ENCODE measurements at places on chromosomes 3 and 15. TPM values are rescaled to one million over a fixed set of nuclear protein-coding genes. Genes with fewer than 3 reads are reported as not detected.

- no peak overlapping the region for H3K4me3 ChIP-seq
- no peaks in the 10 kb centered on the region for H3K27me3 ChIP-seq
- no peaks in the 10 kb centered on the region for H3K4me1 ChIP-seq
- H3K27ac ChIP-seq, result no peak overlapping the region
Observed at GRCh38 chr15:66957431-66957720, 108.0 kb upstream of the SMAD3 start.

DNA sequence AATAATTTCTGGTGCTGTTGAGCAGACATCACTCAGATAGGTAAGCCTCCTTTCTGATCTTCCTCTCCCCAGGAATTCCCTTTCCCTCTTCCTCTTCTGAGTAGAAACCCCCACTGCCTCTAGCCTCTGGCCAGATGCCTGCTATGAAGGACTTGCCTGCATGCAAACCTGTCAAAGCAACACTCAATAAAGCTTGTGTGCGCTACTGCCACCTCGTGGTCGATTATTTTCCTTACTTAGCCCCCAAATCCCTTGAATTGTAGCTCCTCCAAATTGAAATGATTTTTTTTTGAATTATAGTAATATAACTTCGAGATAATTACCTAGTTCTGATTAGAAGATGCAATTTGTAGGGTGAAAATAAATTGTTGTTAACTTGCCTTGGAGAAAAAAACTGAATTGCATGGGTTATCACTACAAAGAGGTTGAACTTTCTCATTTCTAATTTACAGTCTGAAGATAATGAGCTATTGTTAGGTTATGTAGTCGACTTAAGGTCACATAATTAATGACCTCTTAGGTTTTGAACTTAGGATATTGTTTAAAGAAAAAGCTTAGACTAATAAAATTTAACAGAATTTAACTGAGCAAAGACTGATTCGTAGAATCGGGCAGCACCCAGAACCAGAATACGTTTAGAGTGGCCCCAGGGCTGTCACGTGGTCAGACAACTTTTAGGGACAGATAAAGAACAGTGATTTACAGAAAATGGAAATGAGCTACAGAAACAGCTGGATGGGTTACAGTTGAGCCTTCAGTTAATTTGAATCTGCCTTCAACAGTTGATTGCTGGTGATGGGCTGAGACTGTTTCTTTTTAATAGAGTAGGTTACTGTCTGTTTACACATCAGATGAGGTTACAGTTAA is 269.3 kb downstream of the ARPP21 start:
- no peaks in the 10 kb centered on the region for H3K36me3 ChIP-seq
- H3K27me3 ChIP-seq, result no peaks in the 10 kb centered on the region
- H3K4me1 ChIP-seq, result no peaks in the 10 kb centered on the region
- DNase-seq, result peak; percentile 48
- no peak overlapping the region for H3K4me3 ChIP-seq

DNA sequence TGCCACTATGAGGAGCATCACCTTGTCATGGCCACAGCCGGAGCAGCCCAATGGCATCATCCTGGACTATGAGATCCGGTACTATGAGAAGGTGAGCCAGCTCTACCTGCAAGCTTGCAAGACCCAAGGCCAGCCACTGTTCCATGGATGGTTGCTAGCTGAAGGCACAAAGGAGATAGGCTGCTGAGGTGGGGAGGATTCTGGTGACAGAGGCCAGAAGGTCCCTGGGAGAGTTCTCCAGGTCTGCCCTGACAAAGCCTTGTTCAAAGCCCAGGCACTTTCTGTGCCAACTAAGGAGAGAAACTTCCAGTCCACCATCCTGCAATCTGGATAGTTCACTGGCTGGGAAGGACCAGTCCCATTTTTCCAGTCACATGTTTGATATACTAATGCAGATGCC is 359.1 kb downstream of the EPHB1 start:
- H3K4me3 ChIP-seq, result no peak overlapping the region
- no peaks in the 10 kb centered on the region for H3K27me3 ChIP-seq
- H3K27ac ChIP-seq, result no peak overlapping the region
- H3K36me3 ChIP-seq, result no peaks in the 10 kb centered on the region
- no peaks in the 10 kb centered on the region for H3K4me1 ChIP-seq
- no peak for DNase-seq

DNA sequence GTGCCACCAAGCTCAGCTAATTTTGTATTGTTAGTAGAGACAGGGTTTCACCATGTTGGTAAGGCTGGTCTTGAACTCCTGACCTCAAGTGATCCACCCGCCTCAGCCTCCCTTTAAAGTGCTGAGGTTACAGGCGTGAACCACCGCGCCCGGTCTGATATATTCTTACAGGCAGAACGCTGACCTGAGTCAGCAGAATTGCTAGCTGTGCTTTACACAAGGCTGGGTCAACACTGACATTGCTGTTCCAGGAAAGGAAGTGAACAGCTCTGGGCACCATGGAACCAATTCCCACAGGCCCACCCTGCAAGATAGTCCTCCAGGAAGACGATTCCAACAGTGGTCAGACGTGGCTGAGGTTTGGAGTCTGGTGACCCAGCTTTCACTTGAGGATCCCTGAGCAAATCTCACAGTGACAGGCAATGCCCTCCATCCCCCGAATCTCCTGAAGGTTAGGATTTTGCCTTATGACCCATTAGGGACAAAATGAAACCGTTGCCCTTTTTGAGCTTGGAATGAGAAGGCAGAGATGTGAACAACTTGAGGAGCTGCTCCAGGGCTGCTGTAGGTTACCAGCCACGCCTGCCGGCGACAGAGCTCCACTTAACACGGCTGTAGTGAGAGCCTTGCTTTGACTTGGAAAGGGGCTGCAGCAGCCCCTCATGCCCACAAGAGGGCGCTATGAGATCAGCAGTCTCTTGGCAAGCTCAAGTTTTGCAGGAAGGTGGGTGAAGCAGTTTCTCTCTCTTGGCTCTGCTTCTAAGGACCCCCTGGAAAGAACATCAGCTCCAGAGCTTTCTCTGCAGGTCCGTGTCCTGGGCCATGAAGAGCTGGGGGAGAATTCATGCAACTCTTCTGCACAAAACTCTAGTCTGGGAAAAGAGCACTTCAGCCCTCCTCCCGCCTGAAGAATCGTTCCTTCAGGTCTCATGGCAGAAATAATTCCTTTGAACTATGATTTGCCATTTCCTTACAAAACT is 74.1 kb downstream of the SENP2 start:
- DNase-seq, result peak; percentile 77
- no peak overlapping the region for H3K27ac ChIP-seq
- H3K4me1 ChIP-seq, result no peaks in the 10 kb centered on the region
- H3K27me3 ChIP-seq, result no peaks in the 10 kb centered on the region
- no peak overlapping the region for H3K4me3 ChIP-seq
- no peaks in the 10 kb centered on the region for H3K36me3 ChIP-seq

DNA sequence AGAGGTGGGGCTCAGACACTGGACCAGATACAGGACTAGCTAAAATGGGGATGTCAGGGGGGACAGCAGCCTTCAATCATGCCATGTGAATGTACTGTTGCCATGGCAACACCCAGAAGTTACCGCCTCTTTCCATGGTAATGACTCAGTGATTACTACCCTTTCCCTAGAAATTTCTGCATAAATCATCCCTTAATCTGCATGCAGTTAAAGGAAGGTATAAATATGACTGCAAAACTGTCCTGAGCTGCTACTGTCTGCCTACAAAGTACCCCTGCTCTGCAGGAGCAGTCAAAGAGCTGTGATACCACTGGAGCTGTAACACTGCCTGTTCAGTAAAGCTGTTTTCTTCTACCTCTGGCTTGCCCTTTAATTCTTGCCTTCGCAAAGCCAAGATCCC is 168.2 kb downstream of the PEAK1 start:
- H3K27me3 ChIP-seq, result no peaks in the 10 kb centered on the region
- no peak overlapping the region for H3K4me3 ChIP-seq
- no peak for DNase-seq
- no peaks in the 10 kb centered on the region for H3K4me1 ChIP-seq
- no peak overlapping the region for H3K27ac ChIP-seq

- no peak overlapping the region for H3K27ac ChIP-seq
- H3K27me3 ChIP-seq, result no peaks in the 10 kb centered on the region
- no peaks in the 10 kb centered on the region for H3K4me1 ChIP-seq
- no peak overlapping the region for H3K4me3 ChIP-seq
Observed at GRCh38 chr3:63228677-63229076, 49.4 kb upstream of the SYNPR start.

DNA sequence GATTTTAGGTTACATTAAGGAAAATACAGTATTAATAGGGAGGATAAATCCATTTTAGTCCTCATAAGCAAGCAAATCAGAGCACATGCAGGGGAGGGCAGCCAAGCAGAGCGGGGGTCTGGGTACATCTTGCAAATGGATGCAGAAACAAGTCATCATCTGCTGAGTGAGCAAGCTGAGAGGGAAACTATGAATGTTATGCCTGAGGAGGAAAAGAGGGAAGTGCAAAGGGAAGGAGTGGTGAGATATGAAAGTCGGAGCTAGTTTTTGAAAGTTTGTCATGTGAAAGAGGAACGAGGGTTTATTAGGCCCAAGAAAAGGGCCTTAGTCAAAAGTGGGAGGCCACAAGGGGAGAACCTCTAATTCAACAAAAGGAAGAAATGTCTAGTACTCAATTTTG is 15.4 kb downstream of the PTX3 start:
- no peaks in the 10 kb centered on the region for H3K4me1 ChIP-seq
- H3K4me3 ChIP-seq, result no peak overlapping the region
- H3K27me3 ChIP-seq, result no peaks in the 10 kb centered on the region
- no peaks in the 10 kb centered on the region for H3K36me3 ChIP-seq
- H3K27ac ChIP-seq, result no peak overlapping the region

- H3K27ac ChIP-seq, result no peak overlapping the region
- no peaks in the 10 kb centered on the region for H3K4me1 ChIP-seq
- peak; percentile 19 for DNase-seq
- H3K4me3 ChIP-seq, result no peak overlapping the region
Observed at GRCh38 chr3:53996141-53996874, 104.6 kb upstream of the SELENOK start.

GRCh38 chr3:124034844-124035152 is 42.9 kb upstream of the ROPN1 start:
- no peaks in the 10 kb centered on the region for H3K4me1 ChIP-seq
- DNase-seq, result no peak
- no peaks in the 10 kb centered on the region for H3K36me3 ChIP-seq
- H3K4me3 ChIP-seq, result peak overlapping the region; percentile 71
- no peak overlapping the region for H3K27ac ChIP-seq

- no peaks in the 10 kb centered on the region for H3K36me3 ChIP-seq
- H3K27ac ChIP-seq, result no peak overlapping the region
- H3K4me3 ChIP-seq, result no peak overlapping the region
- DNase-seq, result no peak
- no peaks in the 10 kb centered on the region for H3K4me1 ChIP-seq
- no peaks in the 10 kb centered on the region for H3K27me3 ChIP-seq
Observed at GRCh38 chr15:65732698-65733097, 59.4 kb downstream of the DENND4A start.

GRCh38 chr3:4722103-4722502 is 229.0 kb downstream of the ITPR1 start:
- H3K36me3 ChIP-seq, result no peaks in the 10 kb centered on the region
- peak; percentile 62 for DNase-seq
- no peak overlapping the region for H3K4me3 ChIP-seq
- H3K27me3 ChIP-seq, result no peaks in the 10 kb centered on the region
- peaks cover 7% of the 10 kb centered on the region for H3K4me1 ChIP-seq

- no peaks in the 10 kb centered on the region for H3K36me3 ChIP-seq
- no peaks in the 10 kb centered on the region for H3K27me3 ChIP-seq
- no peaks in the 10 kb centered on the region for H3K4me1 ChIP-seq
- peak overlapping the region; percentile 77 for H3K27ac ChIP-seq
Observed at GRCh38 chr3:12544652-12545472, 437 bp downstream of the MKRN2OS start.

GRCh38 chr3:107633327-107634098 is 110.8 kb downstream of the BBX start:
- H3K36me3 ChIP-seq, result no peaks in the 10 kb centered on the region
- no peaks in the 10 kb centered on the region for H3K4me1 ChIP-seq
- no peak for DNase-seq
- no peak overlapping the region for H3K4me3 ChIP-seq
- H3K27ac ChIP-seq, result no peak overlapping the region

DNA sequence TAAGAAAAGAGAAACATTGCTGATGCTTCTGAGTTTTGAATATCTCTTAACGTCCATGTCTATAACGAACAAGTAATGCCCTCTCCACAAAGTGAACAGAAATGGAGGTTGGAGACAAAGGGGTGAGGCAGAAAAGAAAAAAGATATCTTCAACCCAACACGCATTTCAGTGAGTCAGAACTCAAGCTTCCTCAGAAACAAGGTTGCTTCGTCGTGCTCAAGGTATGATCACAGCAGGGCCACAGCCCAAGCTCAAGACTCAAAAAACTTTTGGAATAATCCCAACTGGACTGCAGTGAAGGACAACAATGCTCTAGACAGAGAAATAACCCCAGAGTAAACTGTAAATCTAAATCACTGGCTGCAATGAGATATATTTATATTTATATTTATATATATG is 18.9 kb downstream of the WNT5A start:
- no peaks in the 10 kb centered on the region for H3K36me3 ChIP-seq
- DNase-seq, result no peak
- no peak overlapping the region for H3K4me3 ChIP-seq
- no peaks in the 10 kb centered on the region for H3K4me1 ChIP-seq
- H3K27ac ChIP-seq, result no peak overlapping the region
- no peaks in the 10 kb centered on the region for H3K27me3 ChIP-seq

DNA sequence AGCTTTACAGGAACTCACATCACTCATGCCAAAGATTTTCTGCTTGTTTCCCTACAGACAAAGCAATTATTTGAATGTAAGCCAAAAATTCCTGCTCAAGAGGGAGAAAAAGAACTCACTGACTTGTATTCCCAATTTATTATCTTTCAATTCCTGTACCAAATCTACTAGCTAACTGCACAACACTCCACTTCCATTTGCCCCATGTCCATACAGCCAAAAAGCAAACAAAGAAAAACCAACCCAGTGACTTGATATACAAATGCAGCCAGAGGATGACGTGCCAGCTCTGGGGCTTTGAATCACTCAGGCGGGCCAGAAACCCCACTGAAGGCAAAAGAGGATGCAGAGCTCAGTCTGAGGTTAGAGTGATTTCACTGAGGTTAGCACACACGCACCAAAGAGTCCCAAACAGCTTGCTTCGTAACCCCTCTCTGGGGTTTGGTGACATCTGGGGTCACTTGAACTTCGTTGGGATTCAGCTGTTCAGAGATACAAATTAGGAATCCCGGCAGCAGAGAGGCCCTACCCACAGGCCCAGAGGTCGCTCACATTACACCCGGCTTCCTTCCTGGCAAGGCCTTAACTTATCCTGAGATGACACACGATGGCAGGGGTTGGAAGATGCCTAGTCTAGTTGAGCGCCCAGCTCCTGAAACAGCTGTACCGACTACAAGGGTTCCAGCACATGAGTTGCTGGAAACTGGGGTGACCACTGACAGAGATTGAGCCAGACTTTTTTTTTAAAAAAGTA is 1.6 kb downstream of the RFTN1 start:
- H3K4me3 ChIP-seq, result peak overlapping the region; percentile 52
- H3K36me3 ChIP-seq, result no peaks in the 10 kb centered on the region
- peak overlapping the region; percentile 69 for H3K27ac ChIP-seq
- H3K4me1 ChIP-seq, result no peaks in the 10 kb centered on the region

The NMNAT3 gene
- 4.5 TPM for total RNA-seq

The GDPGP1 gene
- total RNA-seq, result 18.6 TPM

The NLGN1 gene
- total RNA-seq, result 0.67 TPM

The SHQ1 gene
- total RNA-seq, result 10.9 TPM

The PLSCR5 gene
- total RNA-seq, result not detected

The NR1D2 gene
- 41.9 TPM for total RNA-seq

The GOLGA6D gene
- not detected for total RNA-seq

The SUCLG2 gene
- 114 TPM for total RNA-seq

The SLC51A gene
- 65.1 TPM for total RNA-seq

The GOLGA6A gene
- not detected for total RNA-seq

The PATL2 gene
- total RNA-seq, result 2.6 TPM

The PAK6 gene
- 10.4 TPM for total RNA-seq

The ISG20 gene
- total RNA-seq, result 60.5 TPM

The SLC28A2 gene
- 21.6 TPM for total RNA-seq

Data from colonic mucosa (tissue), 4 donors.